Left colon (tissue), 2 donors: ENCODE measurements at places on chromosomes 7 and 10.

DNA sequence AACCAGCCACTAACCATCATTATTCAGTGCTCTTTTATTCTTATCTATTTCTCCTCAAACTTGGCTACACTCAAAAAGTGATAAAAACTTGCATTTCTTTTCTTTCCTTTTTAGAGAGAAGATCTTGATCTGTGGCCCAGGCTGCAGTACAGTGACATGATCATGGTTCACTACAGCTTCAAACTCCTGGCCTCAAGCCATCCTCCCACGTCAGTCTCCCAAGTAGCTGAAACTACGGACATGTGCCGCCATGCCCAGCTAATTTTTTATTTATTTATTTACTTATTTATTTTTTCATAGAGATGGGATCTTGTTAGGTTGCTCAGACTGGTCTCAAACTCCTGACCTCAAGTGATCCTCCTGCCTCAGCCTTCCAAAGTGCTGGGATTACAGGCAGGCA is 24.6 kb upstream of the TMEM248 start:
- DNase-seq, result no peak

- DNase-seq, result no peak
These were observed 321.8 kb downstream of the DPP6 start for GRCh38 chr7:154373956-154374355.

- DNase-seq, result no peak
These were observed 474.6 kb downstream of the GRM8 start for GRCh38 chr7:126778101-126778500.

- no peak for DNase-seq
These were observed 100.1 kb downstream of the SLC37A3 start for GRCh38 chr7:140298213-140298612.

GRCh38 chr7:27237735-27238334 is 4.8 kb upstream of the EVX1 start:
- no peak for DNase-seq

DNA sequence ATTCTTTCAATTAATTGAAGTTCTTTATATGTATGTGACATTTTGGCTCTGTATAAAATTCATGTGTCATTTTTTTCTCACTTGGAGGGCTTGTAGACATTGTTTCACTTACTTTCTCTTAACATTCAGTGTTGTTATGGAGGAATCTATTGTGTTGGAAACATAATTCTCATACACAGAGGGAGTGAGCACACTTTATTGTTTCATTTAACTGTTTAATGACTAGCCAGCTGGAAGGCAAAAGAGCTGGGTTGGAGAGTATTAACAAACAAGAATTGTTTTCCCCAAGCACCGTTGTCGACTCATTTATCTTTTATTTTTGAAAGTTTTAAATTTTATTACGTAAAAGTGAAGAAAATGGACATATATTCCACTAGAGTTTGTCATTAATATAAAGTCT is 98.8 kb downstream of the PTPN20 start:
- DNase-seq, result no peak

- DNase-seq, result no peak
These were observed 47.0 kb downstream of the THSD7A start for GRCh38 chr7:11784769-11785536.

GRCh38 chr7:20193242-20193777 is 23.9 kb downstream of the MACC1 start:
- DNase-seq, result no peak

DNA sequence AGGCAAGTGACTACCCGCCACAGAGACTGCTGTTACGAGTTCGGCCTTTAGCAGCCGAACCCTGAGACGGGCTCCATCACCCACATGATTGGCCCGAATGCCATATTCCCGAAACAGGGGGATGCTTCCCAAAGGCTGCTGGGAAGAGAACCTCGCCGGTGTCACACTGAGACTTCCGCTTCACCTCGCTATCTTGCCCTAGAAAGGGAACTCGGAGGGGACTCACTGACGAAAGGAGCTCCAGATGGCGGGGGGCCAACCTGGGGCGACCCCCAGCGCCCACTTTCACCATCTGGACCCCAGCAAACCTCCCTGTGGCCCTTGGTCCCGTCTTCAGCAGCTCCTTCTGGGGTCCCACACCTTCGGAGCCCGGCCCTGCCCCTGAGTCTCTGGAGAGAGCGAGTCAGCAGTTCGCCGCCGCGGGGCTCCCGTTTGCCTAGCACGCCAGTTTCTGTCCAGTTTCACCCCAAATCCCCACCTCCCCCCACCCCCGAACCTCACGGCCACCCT is 529 bp downstream of the HPS1 start:
- DNase-seq, result no peak

GRCh38 chr7:152633504-152633903 is 42.4 kb downstream of the XRCC2 start:
- DNase-seq, result no peak

GRCh38 chr10:128210215-128211063 is 84.2 kb upstream of the MKI67 start:
- peak; percentile 57 for DNase-seq

GRCh38 chr7:70674571-70675010 is 457.4 kb upstream of the GALNT17 start:
- DNase-seq, result no peak

- no peak for DNase-seq
These were observed 141.8 kb downstream of the DIP2C start for GRCh38 chr10:547591-548081.

DNA sequence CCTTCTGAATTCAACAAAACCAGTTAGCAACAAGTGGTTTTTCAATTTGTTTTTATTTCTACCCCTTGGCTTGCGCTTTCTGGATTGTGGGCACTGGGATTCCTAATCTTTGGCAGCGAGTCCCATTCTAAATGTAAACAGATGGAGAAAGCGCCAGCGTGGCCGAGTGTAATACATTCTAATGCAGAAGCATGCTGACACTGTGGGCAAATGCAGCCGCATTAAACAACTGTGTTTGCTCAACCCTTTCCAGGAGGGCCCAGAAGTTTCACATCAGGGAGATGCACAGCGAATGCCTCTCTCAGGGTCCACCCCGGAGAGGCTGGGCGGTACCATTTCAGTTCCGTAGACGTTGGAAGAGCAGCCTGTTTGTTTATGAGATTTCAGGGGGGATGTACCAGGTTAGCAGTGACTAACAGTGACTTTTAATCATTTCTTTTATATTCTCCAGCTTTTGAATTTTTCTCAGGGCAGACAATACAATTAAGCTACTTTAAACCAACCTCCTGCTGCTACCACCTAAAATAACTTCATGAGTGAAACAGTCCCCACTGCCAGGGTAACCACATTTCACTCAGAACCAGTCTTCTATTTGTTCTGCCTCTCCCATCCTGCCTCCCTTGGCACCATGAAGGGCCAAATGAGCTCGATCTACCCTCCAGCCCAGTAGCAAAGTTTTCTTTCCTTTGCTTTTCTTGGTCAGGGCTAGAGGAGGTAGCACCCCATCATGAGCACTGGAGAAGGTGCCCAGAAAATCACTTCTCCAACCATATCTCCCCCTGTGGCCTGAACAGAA is 164.2 kb upstream of the ITGB1 start:
- no peak for DNase-seq
